ENCODE measurements at places on chromosomes 6 and 20.

- no peak for DNase-seq
Measured at GRCh38 chr6:85751374-85752055, 108.8 kb upstream of the SYNCRIP start.

- no peak for DNase-seq
Measured at GRCh38 chr6:30111266-30111856, 1.5 kb downstream of the TRIM31 start.

DNA sequence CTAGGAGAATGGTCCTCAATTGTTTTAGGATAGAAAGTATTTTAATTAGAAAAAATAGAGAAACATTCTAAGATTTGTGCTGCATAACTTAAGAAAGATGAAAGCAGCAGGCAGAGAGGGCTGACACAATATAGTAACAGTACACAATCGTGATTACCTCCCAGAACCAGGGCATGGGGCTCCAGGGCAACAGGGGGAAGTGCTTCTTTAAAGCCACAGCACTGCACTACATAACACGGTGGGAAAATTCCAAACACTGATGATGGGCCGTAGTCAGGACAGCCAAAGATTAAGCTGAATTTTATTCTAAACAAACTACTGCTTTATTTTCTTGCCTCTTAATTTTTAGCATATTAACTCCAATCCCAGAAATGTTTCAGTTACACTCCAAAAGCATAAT is 14.4 kb downstream of the EXOC2 start:
- DNase-seq, result no peak

DNA sequence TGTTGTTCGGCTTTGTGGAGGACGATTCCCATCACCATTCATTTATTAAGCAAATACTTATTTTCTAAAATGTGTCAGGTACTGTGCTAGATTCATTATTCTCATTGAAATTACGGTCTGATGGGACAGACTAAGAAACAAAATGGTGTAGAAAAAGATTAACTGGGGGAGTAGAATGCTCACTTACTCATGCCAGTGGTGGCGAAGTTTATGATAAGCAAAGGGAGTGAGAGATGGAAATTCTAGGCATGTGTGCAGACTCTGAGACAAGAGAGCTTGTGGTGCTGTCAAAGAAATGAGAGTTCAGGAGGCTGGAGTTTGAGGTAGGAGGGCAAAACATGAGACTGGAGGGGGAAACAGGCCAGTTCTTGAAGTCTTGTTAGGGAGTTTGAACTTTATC is 896 bp downstream of the RPP21 start:
- no peak for DNase-seq

- no peak for DNase-seq
Measured at GRCh38 chr6:139686308-139686707, 311.9 kb upstream of the CITED2 start.

- no peak for DNase-seq
Measured at GRCh38 chr6:163764565-163764964, 350.0 kb downstream of the QKI start.

GRCh38 chr6:107660839-107661238 is 163.3 kb downstream of the SCML4 start:
- no peak for DNase-seq

GRCh38 chr20:57840504-57841296 is 130.9 kb upstream of the PMEPA1 start:
- DNase-seq, result no peak

DNA sequence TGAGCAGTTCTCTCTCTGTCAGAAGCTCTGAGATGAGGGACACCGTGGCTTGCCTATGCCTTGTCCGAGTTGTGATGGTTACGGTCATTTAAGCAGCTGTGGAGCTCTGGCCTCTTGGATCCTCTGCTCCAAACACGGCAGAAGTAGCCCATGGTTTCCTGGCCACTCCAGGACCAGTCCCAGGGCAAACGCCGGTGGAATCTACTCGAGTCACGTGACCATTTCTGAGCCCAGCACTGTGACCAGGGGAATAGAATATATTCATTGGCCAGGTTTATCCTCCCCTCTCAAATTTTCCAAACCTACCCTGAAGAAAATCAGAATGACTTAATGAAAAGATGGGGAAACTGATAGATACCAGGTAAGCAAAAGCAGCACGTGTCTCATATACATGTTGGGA is 152.8 kb downstream of the TTLL2 start:
- no peak for DNase-seq

- peak; percentile 10 for DNase-seq
Measured at GRCh38 chr6:43282636-43283513, 15.2 kb upstream of the SLC22A7 start.

Measured in left ventricle myocardium superior (tissue), 1 donor.